ENCODE measurements at places on chromosomes 2 and 18.

DNA sequence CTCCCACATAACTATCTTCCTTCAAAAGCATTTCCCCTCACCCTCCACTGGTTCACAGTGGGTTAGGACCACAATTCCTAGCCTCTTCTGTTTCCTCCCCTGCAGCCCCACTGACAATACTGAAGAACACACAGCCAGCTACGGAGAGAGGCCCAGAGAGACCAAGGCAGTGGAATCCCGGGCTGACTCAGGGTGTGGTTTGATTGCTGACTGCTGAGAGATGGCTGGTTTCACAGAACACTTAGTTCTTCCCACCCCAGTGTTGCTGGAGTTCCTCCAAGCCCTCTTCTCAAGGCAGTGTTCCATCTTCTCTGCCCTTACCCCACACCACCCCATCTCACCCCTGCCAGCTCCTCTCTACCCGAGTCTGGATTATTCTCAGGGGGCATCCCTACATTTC, 43.3 kb upstream of the ZFP36L2 start:
- no peak for DNase-seq

GRCh38 chr2:60573251-60573650, 19.8 kb upstream of the BCL11A start:
- DNase-seq = no peak

DNA sequence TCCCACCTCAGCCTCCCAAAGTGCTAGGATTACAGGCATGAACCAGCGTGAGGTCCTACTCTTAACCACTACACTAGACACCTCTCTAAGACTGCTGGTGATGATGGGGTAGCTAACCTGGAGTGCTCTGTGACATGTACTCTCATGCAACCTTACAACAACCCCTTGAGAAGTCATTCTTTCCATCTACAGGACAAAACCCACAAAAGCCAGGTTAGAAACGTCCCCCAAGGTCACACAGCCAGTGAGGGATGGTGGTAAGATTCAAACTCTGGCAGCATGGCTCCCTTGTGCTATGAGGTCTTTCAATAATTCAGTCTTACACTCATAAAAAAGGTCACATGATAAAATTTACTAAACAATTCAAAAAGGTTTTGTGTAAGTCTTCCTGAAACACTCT, 94.8 kb upstream of the SERTAD2 start:
- no peak for DNase-seq

GRCh38 chr2:190031969-190032618, 30.4 kb downstream of the MSTN start:
- DNase-seq = no peak

DNA sequence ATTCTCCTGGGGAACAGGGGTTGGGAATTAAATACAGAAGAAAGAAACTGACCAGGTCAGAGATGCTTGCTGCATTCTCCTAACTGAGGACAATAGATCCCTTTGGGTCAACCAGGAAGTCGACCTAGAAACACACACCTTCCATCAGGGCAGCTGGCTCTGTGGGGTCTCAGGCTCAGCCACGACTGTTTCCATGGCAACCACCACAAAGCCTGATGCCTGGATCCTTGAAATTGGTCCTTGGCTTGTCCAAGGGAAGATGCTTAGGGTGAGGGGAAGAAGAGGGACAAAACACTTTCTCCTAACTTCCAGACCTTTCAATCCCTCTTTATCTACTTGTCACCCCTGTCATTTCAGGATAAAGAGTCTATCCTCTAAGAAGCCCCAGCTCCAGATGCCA, 194.4 kb downstream of the ALK start:
- no peak for DNase-seq

DNA sequence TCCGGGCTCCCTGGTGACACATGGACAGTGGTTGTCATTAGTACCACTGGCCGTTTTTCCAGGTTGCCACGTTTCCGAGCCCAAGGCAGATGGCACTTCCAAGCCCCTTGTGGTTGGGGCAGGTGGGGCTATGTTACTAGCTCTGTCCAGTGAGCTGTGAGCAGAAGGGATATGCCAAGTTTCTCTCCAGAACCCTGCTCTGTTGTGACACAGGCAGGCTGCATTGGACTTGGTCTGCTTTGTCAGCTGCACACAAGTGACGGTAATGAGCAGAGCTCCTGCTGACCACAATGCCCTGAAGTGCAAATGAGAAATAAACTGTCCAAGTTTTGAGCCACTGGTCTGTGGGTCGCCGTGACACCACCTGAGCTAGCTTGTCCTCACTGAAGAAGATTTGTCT, 118.8 kb downstream of the GYPC start:
- no peak for DNase-seq

GRCh38 chr18:54261894-54262293, 7.4 kb upstream of the POLI start:
- DNase-seq = no peak

DNA sequence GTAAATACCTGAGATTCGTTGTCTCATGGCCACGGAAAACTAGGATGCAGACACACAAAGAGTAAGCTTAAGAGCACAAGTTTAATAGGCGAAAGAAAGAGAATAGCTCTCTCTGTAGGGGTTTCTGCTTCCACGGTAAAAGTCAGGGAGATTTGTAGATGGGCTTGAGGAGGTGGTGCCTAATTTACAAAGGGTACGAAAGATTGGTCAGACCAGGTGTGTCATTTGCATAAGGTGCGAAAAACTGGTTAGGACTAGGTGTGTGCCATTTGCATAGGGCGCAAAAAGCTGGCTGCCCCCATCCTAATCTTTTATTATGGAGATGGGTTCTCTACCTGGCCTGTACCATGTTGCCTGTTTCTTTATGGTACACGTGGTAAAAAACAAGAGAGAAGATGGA, 170.5 kb upstream of the DOK6 start:
- DNase-seq = no peak

GRCh38 chr18:13006531-13007247, 15.5 kb downstream of the CEP192 start:
- DNase-seq = no peak

DNA sequence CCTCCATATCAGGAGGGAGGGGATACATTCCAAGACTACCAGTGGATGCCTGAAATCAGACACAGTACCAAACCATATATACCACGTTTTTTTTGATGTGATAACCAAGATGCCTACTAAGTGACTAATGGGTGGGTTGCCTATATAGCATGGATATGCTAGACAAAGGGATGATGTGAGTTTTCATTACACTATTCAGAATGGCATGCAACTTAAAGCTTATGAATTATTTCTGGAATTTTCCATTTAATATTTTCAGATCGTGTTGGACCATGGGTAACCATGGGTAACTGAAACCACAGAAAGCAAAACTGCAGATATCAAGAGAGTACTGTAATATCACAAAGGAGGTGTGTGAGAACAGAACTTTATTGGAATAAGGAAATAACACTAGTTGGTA, 39.6 kb upstream of the CRACDL start:
- DNase-seq = no peak

DNA sequence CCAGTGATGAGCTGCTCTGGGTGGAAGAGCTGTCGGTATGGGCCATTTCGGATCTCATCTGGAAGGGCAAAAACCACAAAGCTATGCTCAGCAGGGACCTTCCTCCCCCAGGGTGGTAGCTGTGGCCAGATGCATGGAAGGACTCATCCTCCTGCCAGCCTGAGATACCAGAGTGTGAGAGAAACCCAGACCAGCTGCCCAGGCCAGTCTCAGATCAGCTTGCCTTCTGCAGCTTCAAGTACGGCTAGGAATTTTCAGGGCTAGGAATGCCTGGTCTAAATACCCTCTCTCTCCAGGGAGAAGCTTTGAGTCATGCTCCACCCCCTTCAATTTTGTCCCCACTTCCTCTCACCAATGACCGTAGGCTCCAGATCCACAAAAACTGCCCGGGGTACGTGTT, 1.4 kb upstream of the TUBA4B start:
- DNase-seq = no peak
